ENCODE measurements at places on chromosomes 3 and 15.

DNA sequence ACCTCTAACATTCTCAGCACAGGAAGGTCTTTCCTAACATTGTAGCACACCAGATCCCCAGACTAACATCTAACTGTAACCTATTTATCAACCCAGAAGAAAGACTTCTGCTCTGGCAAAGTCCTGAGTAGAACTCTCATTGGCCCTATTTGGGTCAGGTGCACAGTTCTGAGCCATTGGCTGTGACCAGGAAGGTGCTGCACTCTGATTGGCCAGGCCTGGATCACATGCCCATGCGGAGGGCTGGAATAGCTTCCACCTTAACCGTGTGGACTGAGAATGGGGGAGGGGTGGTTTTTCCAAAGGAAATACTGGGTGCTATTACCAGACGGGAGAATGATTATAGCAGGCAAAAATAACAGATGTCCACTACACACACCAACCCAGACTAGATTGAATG is 11.5 kb downstream of the FEZF2 start:
- no peak for DNase-seq

DNA sequence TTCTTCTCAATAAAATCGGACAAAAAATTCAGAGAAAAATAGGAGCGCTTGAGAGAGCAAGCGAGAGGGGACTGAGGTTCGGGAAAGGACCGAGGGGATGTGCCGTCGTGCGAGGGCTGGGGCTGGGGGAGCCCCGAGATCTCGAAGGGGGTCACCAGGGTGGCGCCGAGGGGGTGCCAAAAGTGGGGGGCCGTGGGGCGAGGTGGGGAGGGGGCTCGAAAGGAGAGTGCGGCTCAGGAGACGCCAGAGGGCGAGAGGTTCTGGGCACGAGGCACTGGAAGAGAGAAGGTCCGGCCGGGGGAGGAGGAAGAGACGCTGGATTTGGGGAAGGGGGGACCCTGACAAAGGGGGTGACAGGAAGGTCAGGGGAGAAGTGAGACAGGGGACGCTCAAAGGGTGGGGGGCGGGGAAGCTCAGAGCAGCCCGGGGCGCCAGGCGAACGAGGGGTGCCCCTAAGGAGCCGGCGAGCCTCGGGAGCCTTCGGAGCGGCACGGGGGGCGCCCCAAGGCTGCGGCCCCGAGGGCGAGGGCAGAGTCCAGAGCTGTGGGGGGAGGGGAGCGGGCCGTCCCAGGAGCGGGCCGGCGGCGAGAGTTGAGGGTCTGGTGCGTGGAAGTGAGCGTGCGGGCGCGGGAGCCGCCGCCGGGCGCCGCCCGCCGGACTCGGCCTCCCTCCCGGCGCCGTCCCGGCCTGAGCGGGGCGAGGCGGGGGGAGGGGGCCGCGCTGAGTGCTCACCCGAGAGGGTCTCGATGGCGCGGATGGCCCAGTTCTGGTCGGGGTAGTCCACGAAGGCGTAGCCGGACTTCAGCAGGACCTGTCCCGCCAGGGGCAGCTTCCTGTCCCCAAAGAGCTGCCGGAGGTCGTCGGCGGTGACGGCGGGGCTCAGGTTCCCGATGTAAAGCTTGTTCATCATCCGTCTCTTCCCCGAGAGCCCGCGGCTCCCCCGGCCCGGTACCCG is 514 bp downstream of the IGF2BP2 start:
- DNase-seq = peak; percentile 67

DNA sequence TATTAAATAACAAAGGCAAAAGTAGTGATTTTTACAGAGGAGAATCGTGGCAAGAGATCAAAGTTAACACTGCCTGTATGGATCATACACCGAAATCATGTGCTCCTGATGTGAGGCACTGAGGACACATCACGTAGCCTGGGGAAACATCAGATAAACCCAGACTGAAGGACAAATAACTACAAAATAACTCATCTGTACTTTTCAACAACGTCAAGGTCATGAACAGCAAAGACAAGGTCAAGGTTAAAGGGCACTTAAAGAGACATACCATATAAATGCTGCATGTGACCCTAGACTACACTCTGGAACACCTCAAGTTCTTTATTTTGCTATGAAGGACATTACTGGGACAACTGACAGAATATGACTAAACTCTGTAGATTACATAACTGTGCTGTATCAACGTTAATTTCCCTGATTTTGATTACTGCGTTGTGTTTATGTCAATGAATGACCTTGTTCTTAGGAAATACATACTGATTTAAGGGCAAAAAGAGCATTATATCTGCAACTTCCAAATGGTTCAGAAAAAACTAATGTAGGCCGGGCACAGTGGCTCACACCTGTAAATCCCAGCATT is 48.1 kb downstream of the CHSY1 start:
- DNase-seq = no peak

- no peak for DNase-seq
These were observed 49.6 kb downstream of the WDR72 start for GRCh38 chr15:53709821-53710220.

DNA sequence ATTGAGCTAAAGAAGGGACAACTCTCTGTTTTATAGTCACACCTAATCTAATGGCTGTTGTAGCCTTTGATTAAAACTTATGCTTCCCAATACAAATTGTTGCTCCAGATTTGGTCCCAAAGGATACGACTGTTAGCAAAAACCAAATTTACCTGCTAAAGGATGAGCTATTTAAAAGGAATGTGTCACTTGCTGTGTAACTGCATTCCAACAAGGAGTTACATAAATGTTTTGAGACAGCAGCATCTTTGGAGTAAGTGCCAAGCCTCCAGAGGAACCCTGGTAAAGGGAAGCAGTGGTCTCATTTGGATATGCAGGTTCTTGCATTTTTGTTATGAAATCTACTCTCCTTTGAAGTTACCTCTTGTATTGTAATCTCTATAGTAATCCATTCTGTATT is 233.3 kb downstream of the THSD4 start:
- DNase-seq = no peak

DNA sequence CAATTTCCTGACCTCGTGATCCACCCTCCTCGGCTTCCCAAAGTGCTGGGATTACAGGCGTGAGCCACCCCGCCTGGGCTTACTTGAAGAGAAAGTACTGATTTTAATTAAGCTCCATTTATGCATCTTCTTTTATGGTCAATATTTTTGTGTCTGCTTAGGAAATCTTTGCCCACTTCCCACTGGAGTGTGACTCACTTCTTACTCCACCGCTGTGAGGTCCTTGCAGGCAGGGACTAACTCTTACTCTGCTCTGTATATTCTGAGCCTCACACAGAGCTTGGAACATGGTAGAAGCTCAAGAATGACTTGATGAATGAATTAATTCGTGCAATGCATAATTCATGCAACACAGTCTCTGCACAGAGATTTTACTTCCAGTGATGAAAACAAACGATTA is 2.9 kb upstream of the TM4SF19 start:
- no peak for DNase-seq

GRCh38 chr3:12351145-12351544 is 62.3 kb downstream of the PPARG start:
- no peak for DNase-seq

GRCh38 chr15:39215015-39215414 is 365.9 kb upstream of the THBS1 start:
- no peak for DNase-seq

DNA sequence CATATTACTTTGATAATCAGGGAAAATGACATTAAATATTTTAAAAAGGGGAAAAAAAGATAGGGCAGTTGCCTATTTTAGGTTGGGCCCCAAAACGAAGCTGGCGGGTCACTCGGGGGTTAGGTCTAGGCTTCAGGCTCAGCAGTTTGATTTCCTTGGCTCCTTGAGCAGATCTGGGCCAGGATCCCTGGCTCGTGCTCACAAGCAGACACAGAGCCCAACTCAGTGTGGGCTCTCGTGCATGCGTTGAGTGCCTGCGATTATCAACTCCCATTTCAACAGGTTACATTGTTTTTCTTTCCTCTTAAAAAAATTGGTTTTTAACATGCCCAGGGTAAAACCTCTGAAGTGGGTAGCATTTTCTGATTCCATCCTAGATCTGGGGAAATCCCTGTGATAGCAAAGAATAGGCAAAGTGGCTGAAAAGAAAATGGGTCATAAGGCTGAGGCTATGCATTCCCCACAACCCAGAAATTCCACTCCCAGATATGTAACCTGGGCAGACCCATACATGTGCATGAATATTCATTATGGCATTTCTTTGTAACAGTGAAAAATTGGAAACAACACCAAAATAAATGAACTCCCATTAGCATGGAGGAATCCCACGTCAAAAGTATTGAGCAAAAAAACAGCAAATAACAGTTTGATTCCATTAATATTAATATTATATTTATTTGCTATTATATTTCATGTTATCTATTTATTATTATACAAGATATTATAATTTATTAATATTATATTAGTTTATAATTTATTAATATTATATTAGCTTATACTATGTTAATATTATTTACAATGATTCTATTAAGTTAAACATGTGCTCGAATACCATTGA is 27.8 kb downstream of the FAM43A start:
- no peak for DNase-seq

DNA sequence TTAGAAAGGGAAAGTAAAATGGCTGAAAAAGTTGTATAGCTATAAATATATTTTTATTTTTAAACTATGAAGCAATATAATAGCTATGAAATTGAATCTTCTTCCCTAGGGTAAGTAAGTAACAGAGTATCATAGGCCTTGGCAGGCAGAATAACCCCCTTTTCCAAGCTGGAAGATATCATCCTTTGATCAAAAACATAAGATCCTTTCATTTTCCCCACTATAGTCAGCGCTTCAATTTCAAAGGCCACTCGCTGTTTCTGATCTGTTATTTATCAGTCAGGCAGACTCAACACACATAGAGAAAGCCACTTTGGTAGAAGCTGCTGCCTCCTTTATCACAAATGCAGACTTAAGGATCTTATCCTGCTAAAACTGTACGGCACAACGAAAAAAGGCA is 74.0 kb upstream of the UBE2E2 start:
- DNase-seq = no peak

GRCh38 chr3:29339016-29339833 is 58.4 kb downstream of the RBMS3 start:
- no peak for DNase-seq

GRCh38 chr3:112470788-112471187 is 28.5 kb downstream of the BTLA start:
- DNase-seq = no peak

DNA sequence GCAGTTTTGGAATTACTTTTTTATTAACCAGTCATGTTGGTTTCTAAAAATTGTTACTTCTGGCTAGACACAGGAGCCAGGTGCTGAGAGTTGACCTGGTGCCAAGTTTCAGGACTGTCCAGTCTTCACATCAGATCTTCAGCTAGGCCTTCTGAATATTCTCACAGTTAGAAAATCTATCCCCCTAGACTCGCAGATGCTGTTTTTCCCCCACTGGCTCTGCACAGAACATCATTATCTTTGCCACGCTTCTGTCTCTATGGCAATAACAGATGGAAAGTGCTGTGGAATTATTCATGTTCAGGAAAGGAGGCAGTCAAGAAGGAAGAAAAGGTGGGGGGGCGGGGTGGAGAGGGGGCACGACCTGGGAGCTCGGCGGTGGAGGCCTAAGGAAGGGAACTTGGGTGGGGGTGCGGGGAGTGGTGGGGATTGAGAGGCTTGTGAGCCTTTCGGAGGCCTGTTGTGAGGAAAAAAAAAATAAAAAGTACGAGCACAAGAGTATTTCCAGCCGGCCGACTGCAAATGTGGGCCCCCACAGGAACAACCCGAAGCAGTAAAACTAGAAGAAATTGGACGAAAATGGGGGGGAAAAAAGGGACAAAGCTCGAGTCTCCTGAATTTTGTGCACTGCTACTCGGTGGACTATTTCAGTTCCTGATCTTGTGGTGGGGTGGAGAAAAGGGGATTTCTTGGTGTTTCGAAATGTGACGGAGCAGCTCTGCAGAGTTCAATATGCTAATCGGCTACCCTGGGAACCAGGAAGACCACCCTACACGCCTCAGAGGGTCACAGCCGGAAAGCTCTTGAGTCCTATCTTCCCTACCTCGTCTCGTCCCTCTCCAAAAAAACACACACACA is 1.5 kb upstream of the SKIL start:
- DNase-seq = no peak

- no peak for DNase-seq
These were observed 16.6 kb downstream of the SPCS1 start for GRCh38 chr3:52722491-52722890.

DNA sequence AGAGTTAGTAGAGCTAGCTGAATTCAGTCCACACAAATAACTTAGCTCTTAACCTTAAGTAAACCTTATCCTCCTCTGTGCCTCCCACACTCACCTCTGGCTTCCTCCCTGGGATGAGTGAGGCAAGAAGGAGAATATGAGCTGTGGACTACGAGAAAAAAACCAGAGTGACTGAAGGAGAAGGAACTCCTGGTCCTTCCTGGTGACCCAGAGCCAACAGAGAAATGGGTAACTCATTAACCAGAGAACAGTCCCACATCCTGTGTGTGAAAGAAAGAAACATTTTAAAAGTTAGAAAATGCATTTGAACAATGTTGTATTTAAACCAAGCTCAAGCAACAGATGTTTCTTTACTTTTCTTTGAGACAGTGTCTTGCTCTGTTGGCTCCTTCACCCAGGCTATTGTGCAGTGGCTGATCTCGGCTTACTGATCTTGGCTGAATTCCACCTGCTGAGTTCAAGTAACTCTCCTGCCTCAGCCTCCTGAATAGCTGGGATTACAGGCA is 27.5 kb upstream of the FAM81A start:
- no peak for DNase-seq

DNA sequence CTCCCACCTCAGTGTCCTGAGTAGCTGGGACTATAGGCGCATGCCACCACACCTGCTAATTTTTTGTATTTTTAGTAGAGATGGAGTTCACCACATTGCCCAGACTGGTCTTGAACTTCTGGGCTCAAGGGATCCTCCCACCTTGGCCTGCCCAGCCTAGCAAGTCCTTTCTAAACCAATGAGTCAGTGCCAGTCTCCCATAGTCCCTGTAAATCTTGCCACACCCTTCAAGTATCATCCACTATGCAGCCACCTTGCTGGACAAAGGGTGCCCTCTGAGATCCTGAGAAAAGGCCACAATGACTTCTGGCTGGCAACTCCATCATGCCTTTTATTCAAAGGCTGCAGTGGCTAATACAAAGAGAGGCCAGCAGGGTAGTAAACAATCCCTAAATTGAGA is 184.0 kb downstream of the ABHD5 start:
- peak; percentile 24 for DNase-seq

DNA sequence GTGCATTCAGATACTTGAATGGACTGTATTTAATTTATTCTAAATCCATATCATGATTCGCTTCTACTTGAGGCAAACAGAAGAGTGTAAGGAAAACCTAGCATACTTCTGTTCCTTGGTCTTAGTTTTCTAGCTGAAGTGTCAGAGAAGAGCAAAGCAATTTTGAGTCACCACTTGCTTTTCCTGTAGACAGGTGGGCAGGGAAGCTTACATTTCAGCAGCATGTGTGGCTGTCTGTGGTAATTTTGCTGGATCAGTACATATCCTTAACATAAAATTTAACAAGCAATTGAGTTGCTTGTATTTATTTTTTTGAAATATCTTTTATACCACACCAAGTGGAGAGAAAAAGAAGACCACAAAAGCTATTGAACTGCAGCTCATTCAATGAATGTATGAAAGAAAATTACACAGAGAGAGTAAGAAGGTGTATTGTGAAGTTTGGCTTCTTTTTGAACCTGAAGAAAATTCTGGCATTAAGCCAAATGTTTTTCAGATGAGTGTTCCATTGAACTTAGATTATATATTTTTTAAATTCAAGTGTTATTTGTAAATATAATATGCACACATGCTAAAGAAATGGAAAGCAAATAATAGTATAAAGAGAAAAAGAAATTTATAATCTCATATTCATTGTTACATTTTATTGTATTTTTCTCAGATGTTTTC is 747.6 kb downstream of the NAALADL2 start:
- no peak for DNase-seq

GRCh38 chr3:14935592-14936345 is 11.6 kb upstream of the NR2C2 start:
- DNase-seq = no peak
